ENCODE measurements at places on chromosomes 6 and 20. TPM values are rescaled to one million over a fixed set of nuclear protein-coding genes. Genes with fewer than 3 reads are reported as not detected.

Gene LAMA5
- total RNA-seq: 127 TPM

Gene CLIC5
- 2.8 TPM for total RNA-seq

Gene KIAA0408
- total RNA-seq: 83.3 TPM

Gene SALL4
- not detected for total RNA-seq

Gene CD93
- 75.4 TPM for total RNA-seq

Gene NRN1
- total RNA-seq: 5.6 TPM

Gene DACT2
- 4.3 TPM for total RNA-seq

Gene SUMO4
- not detected for total RNA-seq

All from gastroesophageal sphincter (tissue), 4 donors.